ENCODE measurements at places on chromosomes 3 and 15.

DNA sequence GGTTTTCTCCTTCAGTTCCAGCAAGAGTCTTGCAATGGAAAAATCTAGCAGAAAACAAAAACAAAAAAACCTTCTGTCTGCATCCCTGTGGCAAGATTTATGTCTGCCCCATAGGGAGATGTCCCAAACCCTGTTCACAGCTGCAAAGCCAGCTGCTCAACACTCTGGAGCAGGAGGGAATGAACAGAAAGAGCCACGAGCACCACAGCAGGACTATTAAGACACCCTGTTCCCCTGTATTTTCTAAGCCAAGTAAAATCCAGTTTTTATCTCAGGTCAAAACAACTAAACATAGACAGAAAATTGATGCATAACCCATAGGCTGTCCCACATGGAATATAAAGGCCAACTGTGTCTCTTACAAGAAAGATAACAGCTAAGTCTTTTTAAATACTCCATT, 357.9 kb downstream of the LSAMP start:
- DNase-seq, result no peak

GRCh38 chr3:45931496-45931895, 11.8 kb upstream of the CXCR6 start:
- DNase-seq, result no peak

GRCh38 chr3:86793786-86794185, 197.2 kb downstream of the VGLL3 start:
- peak; percentile 48 for DNase-seq

DNA sequence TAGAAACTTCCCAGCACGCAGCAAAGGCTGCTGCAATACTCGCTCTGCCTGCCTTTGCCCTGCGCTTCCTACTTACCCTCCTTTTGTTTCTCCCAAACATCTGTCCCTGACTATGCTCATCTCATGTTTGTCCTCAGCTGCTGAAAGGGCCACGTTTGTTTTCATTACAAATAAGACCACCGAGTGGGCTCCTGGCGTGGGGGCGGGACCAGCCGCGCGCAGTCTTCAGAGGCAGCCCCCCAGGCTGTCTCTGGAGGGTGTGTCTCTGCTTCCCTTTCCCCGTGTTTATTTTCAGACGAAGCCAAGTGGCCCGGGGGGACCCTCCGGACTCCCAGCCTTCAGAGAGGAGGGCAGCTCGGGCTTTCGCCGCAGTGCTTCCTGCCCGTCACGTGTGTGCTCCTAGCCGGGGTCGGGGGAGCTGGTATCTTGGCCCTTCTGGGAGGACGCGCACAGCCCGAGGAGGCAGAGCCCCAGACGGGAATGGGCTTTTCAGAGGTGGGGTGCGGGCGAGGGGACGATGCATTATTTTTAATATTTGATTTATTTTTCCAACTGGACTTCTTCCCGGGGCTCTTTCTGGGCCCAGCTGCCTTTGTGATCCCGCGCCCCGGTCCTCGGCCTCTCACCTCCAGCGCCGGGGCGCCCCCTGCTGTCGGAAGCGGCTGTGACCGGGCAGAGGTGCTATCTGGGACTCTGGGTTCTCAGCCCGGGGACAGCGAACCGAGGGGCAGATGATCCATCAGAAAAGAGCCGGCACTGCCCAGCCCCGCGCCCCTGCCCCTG, 70.0 kb upstream of the CGNL1 start:
- peak; percentile 85 for DNase-seq

- peak; percentile 55 for DNase-seq
These were observed 14.4 kb downstream of the SNAPC5 start for GRCh38 chr15:66483131-66483566.

- peak; percentile 80 for DNase-seq
These were observed 11.0 kb downstream of the STARD5 start for GRCh38 chr15:81312790-81313543.

DNA sequence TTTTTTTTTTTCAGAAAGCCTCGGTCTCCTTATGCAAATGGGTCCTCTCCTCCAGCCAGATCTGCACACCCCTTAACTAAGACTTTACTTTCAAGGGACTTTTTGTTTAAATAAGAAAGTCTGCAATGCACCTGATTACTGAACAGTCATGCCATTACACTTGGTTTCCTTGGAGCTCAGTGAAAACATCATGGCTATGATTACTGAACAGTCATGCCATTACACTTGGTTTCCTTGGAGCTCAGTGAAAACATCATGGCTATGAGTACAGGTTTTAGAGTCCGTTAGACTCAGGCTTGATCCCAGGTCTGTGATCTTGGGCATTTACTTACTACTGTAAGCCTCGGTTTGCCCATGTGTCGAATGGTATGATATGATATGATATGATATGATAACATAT, 10.1 kb downstream of the ENTPD3 start:
- DNase-seq, result no peak

DNA sequence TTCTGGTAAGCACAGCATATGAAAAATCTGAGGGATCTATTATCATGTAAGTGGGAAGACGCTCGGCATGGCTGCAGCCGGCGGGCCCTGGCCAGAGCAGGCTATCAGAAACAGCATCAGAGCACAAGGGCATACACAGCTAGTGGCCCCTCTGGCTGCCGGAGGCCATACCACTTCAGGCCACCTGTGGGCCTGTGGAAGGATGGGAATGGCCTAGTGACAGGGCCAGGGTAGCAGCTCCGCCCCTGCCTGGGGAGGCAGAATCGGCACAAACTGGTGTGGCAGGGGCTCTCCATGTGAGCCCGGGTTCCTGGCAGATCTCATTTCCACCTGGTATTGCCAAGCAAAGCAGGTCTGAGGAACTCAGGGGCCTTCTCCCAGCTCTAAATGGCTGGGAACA, 46.4 kb downstream of the SH3BP5 start:
- peak; percentile 41 for DNase-seq

GRCh38 chr3:147945968-147946519, 536.9 kb downstream of the ZIC1 start:
- peak; percentile 51 for DNase-seq

DNA sequence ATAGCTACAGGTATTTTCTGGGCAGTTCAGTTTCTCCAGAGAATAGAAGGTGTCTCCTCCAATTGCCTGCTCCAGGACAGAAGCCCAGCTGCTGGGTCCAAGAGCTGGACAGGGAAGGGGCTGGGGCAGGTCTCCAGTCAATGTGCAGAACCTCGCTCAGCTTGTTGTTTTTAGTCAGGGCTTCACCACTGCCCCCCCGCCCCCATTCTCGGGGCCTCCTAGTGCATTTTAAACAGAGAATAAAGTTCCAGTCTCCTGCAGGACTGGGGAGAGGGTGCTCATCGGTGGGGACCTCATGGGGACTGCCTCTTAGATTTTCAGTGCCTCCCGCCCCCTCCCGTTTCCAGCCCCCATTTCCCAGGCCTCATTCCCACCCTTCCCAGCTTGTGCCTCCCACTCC, 216.6 kb downstream of the XXYLT1 start:
- no peak for DNase-seq

DNA sequence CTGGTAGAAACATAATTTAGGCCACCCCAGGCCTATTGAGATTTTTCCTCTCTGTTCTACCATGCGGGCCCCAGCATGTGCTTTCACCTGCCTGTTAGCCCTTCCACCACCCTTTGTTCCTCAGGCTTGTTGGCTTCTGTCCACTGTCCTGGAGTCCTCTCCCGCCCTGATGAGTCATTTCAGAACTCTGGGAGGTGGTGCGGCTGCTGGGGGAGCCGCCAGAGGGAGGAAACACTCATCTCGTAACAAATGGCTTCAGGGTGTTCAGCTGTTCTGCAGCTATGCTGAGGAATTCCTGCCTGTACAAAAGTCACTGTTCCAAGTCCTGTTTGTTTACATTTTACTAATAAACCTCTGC, 36.3 kb downstream of the LRTM1 start:
- peak; percentile 80 for DNase-seq

GRCh38 chr3:64824394-64824909, 136.7 kb upstream of the ADAMTS9 start:
- peak; percentile 26 for DNase-seq

- peak; percentile 58 for DNase-seq
These were observed 134.6 kb upstream of the PDZRN3 start for GRCh38 chr3:73759297-73759711.

DNA sequence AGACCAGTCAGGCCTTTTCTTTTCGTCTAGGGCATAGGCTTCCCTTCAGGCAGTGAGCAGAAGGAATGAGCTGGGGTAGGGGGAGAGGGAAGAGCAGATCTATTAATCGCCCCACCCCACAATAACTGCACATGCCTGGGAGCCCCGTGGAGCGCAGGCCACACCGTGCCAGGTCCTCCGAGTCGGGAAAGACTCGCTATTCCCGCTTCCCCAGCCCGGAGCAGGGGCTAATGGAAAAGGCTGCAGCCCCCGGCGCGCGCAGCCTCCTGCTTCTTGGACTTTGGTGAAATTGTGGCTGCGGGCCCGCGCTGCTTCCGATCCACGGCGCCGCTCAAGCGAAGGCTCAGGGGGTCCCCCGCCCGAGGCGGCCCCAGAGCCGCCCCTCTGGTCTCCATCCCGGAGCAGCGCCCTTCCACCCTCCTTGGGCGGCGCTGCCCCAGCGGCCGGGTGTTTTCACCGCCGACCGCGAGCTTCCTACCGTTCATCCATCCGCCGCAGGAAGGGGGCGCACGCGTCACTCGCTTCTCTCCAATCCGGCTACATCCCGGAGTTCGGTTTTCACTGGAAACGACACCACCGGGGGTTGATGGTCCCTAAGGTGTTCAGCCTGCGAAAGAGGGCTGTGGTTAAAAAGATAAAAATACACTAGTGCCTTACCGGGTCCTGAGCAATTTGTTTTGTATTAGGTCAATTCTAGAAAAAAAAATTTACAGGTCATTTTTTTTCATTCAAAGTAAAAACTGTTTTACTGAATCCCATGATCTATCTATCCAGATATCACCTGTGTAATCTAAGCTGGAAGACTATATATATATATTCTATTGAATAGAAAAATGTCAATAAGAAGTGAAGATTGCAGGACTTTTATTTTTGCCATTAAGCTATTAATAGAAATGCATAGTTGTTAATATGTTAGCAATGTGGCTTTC, 4.4 kb upstream of the SYNM start:
- peak; percentile 80 for DNase-seq

- no peak for DNase-seq
These were observed 2.2 kb downstream of the USP3 start for GRCh38 chr15:63506537-63507035.

- DNase-seq, result no peak
These were observed 35.9 kb upstream of the DUSP7 start for GRCh38 chr3:52092271-52092660.

- no peak for DNase-seq
These were observed 202.7 kb upstream of the BHLHE40 start for GRCh38 chr3:4776399-4776979.

DNA sequence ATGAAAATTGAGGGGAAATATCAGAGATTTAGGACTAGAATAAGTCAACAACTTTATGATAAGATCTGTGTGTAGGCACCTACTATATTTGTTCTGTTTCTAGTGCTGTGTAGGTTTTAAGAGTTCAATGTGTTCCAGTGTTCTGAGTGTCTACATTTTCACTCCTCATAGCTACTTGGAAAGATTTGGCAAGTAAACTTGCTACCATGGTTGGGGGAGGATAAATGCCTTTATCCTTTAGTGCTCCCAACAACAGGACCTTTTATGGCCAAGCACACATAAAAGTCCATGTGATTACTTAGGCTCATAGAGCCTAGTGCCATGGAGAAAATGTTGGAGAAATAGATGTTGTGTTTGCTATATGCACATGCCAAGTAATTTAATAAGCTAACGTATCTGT, 64.0 kb downstream of the LYSMD4 start:
- no peak for DNase-seq

DNA sequence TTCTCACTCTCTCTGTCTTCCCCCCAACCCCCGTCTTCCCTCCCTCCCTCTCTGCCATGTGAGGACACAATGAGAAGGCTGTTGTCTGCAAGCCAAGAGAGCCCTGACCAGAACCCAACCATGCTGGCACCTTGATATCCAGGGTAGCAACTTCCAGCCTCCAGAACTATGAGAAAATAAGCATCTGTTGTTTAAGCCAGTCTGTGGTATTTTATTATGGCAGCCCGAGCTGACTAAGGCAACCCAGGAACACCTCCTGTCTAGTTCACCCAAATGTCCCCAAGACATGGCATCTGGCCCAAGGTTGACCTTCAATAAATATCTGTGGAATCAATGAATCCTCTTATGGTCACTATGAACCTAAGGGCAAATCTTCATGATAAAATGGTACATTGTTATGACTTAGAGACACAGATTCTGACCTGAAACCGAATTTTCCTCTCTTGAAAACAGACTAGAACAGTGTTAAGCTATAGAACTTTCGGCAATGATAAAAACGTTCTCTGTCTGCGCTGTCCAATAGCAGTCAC, 26.5 kb downstream of the RFTN1 start:
- no peak for DNase-seq

GRCh38 chr3:57019057-57019456, 41.4 kb upstream of the SPATA12 start:
- no peak for DNase-seq

DNA sequence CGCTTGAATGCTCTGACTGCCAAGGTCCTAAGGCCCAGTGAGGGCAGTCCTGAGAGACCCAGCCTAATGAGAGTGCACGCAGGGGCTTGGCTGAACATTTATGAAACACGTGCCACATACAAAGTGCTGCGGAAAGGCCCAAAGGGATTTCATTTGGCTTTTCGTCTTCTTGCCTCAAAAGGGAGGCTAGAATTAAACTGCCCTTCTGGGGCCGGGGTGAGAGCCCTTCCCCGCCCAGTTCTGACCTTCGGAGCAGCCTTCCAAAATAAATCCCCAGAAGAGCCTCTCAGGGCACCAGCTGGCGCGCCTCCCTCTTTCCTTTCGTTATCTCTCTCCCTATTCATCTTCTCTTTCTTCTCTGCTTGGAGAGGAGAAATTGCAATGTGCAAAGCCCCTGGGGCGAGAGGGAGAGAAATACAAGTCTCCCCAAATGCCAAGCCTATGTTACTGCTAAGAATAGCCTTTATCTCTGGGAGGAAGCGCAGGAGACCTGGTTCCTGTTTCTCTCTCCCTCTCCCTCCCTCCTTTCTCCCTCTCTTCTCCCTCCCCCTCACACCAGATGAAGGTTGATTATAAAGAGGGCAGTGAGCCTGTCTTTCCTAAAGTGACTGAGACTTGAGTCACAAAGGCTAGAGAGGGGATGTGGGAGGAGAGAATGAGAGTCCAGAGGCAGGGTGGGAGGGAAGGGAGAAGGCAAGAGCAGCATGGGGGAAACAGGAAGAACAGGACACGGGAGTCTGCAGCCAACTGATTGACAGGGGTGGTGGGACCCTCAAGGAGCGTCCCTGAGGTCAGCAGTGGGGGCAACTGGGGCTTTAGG, 36.7 kb upstream of the NDUFB4 start:
- no peak for DNase-seq

- no peak for DNase-seq
These were observed 17.9 kb upstream of the NRROS start for GRCh38 chr3:196621611-196622010.

GRCh38 chr15:74170071-74170844, 3.3 kb upstream of the ISLR start:
- DNase-seq, result peak; percentile 64

DNA sequence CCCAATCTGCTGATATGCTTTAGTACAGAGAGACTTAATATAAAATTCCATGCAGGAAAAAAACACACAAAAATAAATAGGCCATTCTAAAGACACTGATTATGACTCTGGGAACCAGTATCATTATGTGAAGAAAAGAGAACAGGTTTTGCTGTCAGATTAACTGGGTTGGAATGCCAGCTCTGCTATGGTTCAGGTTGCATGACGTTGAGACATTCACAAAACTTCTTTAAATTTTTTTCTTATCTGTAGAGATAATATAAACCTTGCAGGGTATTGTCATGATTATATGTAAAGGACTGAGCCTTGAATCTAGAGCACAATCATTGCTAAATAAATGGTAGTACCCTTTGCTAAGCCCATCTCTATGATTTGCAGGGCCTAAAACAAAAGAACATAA, 86.0 kb downstream of the CPNE4 start:
- no peak for DNase-seq
